ENCODE measurements at places on chromosomes 16 and 17. TPM values are rescaled to one million over a fixed set of nuclear protein-coding genes. Genes with fewer than 3 reads are reported as not detected.

DNA sequence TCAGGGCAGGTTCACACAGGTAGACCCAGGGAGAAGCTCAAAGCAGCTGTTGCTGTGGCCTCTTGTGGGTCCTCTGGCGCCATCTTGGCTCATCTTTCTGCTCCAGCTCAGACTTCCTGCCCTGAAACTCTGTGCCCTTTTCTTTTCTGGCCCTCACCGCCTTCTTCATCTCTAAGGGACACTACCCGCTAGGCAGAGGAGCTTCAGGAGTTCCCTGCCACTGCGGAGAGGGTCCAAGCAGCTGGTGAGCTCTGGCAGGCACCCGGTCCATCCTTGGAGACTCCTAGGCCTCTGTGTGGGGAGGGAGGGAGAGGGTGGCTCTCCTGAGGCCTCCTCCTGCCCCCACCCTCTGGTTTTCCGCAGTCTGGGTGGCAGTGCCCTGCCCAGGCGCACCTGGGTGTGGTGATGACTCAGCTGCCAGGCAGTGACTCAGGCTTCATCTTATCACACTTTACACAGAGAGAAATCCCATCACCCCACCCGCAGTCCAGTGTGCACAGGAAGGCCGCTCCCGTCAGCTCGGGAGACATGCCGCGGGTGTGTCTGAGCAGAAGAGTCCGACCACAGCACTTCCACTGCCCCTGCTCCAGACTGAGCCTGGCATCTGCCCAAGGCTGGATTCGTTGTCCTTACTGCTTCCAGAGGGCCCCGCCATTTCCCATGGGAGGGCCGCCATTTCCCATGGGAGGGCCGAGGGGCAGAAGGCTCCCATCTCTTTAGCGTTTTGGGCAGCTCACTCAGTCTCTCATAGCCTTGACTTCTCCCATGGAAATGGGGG is 7.3 kb downstream of the NT5C start:
- peak; percentile 78 for DNase-seq
- H3K4me3 ChIP-seq, result no peak overlapping the region
- H3K4me1 ChIP-seq, result no peaks in the 10 kb centered on the region
- H3K36me3 ChIP-seq, result peaks cover 3% of the 10 kb centered on the region
- peak overlapping the region; percentile 60 for H3K27ac ChIP-seq
- H3K27me3 ChIP-seq, result no peaks in the 10 kb centered on the region

GALR2 gene
- not detected for total RNA-seq

- no peak for DNase-seq
- H3K36me3 ChIP-seq, result no peaks in the 10 kb centered on the region
- peaks cover 6% of the 10 kb centered on the region for H3K27me3 ChIP-seq
- H3K4me3 ChIP-seq, result no peak overlapping the region
- H3K27ac ChIP-seq, result no peak overlapping the region
Observed at GRCh38 chr17:79401704-79402674, 208.9 kb downstream of the RBFOX3 start.

- no peaks in the 10 kb centered on the region for H3K27me3 ChIP-seq
- H3K27ac ChIP-seq, result no peak overlapping the region
- H3K4me3 ChIP-seq, result no peak overlapping the region
- H3K4me1 ChIP-seq, result no peaks in the 10 kb centered on the region
Observed at GRCh38 chr17:32523827-32524552, 37.2 kb downstream of the CDK5R1 start.

KRTAP4-16 gene
- total RNA-seq, result not detected

DNA sequence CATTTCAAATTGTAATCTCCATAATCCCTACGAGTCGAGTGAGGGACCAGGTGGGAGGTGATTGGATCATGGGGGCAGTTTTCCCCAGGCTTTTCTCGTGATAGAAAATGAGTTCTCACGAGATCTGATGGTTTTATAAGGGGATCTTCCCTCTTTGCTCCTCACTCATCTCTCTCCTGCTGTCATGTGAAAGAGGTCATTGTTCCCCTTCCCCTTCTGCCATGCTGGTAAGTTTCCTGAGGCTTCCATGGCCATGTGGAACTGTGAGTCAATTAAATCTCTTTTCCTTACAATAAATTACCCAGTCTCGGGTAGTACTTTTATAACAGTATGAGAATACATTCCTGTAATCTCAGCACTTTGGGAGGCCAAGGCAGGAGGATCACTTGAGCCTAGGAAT is 76.7 kb upstream of the MARCHF10 start:
- no peak overlapping the region for H3K4me3 ChIP-seq
- DNase-seq, result peak; percentile 26
- H3K27me3 ChIP-seq, result no peaks in the 10 kb centered on the region
- H3K27ac ChIP-seq, result no peak overlapping the region

DNA sequence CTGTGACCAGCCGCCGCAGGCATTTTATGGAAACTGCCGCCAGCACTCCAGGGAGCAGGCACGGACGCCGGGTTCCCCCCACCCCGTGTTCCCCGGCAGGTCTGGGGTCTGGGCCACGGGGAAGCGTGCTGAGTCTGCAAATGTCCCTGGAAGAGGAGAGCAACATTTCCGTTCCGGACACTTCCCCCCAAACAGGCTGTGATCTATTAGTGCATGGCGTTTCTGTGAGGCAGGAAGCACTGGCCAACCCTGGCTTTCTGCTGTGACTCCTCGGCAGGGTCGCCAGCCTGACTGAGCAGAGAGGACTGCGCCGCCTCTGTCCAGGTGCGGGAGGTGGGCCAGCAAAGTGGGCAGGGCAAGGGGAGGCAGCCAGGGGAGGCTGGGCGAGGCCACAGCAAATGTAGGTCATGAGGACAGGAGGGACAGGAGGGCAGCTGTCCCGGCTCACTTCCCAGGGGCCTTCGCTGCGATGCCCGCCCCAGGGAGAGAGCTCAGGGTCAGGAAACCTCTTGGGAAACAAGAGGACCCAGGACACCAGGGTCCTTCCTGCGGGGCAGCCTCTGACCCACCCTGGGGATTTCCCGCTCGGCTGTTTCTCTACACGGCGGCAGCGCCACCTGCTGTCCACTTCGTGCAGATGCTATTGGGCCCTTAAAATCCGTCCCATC is 9.5 kb downstream of the FOXF1 start:
- no peak for DNase-seq
- peaks cover 32% of the 10 kb centered on the region for H3K27me3 ChIP-seq
- no peaks in the 10 kb centered on the region for H3K36me3 ChIP-seq
- H3K4me3 ChIP-seq, result no peak overlapping the region
- no peak overlapping the region for H3K27ac ChIP-seq

- H3K36me3 ChIP-seq, result no peaks in the 10 kb centered on the region
- H3K27me3 ChIP-seq, result no peaks in the 10 kb centered on the region
- H3K4me1 ChIP-seq, result no peaks in the 10 kb centered on the region
- H3K4me3 ChIP-seq, result no peak overlapping the region
- no peak overlapping the region for H3K27ac ChIP-seq
Observed at GRCh38 chr17:15154618-15155017, 110.5 kb downstream of the PMP22 start.

DNA sequence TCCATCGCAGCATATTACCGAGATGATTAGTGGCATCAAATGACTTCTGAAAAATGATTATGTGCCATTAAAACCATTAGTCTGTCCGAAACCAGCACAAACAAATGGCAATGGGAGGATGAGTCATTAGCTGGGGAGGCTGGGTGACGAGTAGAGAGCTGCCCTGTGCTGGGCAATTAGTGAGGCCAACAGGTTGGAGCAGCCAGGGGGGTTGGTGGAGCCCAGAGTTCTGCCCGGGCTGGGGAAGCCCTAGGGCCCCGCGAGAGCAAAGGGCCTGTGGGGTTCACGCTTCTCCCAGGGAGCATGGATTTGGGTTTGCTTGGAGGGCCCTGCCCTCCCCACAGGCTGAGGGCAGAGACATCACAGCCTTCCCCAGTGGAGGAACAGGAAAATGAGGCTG is 152.1 kb upstream of the RPL38 start:
- H3K4me1 ChIP-seq, result no peaks in the 10 kb centered on the region
- H3K36me3 ChIP-seq, result no peaks in the 10 kb centered on the region
- no peak overlapping the region for H3K27ac ChIP-seq
- no peak overlapping the region for H3K4me3 ChIP-seq

PALB2 gene
- 4.7 TPM for total RNA-seq

- no peak for DNase-seq
- H3K36me3 ChIP-seq, result no peaks in the 10 kb centered on the region
- H3K27ac ChIP-seq, result peak overlapping the region; percentile 27
- H3K27me3 ChIP-seq, result no peaks in the 10 kb centered on the region
Observed at GRCh38 chr16:10871157-10871991, 5.6 kb upstream of the CIITA start.

GRCh38 chr17:42284566-42284965 is 3.7 kb upstream of the STAT5A start:
- peaks cover 32% of the 10 kb centered on the region for H3K4me1 ChIP-seq
- peak; percentile 44 for DNase-seq
- H3K27me3 ChIP-seq, result no peaks in the 10 kb centered on the region
- no peak overlapping the region for H3K27ac ChIP-seq

DNA sequence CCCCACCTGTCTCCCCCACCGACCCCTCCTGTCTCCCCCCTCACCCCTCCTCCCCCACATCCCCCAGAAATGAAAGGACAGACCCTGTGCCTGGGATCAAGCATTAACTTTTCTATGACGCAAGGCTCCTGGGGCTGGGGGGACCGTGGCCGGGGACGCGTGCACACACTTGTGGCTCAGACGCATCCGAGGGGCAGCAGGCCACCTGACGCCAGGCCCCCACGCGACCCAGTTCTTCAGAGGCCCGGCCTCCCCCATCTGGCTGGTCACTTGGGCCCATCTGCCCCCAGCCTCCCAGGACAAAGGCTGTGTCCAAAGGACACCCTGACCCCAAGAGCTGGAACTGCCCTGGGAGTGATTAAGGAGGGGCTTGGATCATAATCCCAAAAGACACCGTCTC is 14.0 kb upstream of the PVALEF start:
- H3K4me1 ChIP-seq, result no peaks in the 10 kb centered on the region
- H3K27ac ChIP-seq, result no peak overlapping the region
- H3K27me3 ChIP-seq, result no peaks in the 10 kb centered on the region
- no peaks in the 10 kb centered on the region for H3K36me3 ChIP-seq
- DNase-seq, result no peak

MT1H gene
- total RNA-seq, result not detected

GRCh38 chr16:86198206-86199118 is 299.5 kb downstream of the IRF8 start:
- H3K27ac ChIP-seq, result no peak overlapping the region
- no peak for DNase-seq
- no peaks in the 10 kb centered on the region for H3K36me3 ChIP-seq
- no peaks in the 10 kb centered on the region for H3K27me3 ChIP-seq
- no peaks in the 10 kb centered on the region for H3K4me1 ChIP-seq
- H3K4me3 ChIP-seq, result no peak overlapping the region

DNA sequence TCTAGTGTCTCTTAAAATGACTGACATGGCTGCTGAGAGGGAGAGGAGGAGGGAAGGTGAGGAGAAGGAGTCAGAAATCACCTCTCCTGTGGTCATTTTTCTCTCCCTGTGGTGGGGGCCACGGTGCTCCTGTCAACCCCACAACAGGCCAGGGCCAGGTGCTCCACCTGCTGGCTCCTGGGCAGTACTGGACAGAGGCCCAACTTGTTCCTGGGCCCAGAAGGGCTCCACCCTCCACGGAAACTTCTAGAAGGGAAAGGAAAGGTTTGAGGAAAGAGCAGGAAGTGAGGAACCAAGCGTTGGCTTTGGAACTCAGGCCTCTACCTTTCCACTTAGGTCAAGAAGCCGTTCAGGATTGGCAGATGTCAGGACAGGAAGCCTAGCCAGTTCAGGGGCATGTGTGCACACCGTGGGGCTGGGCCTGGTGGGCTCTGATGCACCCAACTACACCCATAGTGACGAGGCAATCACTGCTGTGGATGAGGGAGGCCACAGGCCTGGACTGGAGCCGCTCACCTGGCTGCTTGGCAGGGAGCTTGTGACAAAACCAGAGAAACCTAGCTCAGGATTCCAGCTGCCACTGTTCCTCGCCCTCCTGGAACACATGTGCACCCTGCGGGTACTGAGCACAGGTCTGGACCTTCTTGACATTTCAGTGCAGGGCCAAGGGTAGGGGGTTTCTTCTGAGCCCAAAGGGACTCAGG is 36.1 kb downstream of the WNT3 start:
- no peak for DNase-seq
- no peak overlapping the region for H3K27ac ChIP-seq
- no peaks in the 10 kb centered on the region for H3K4me1 ChIP-seq
- H3K27me3 ChIP-seq, result no peaks in the 10 kb centered on the region
- H3K4me3 ChIP-seq, result no peak overlapping the region

DNA sequence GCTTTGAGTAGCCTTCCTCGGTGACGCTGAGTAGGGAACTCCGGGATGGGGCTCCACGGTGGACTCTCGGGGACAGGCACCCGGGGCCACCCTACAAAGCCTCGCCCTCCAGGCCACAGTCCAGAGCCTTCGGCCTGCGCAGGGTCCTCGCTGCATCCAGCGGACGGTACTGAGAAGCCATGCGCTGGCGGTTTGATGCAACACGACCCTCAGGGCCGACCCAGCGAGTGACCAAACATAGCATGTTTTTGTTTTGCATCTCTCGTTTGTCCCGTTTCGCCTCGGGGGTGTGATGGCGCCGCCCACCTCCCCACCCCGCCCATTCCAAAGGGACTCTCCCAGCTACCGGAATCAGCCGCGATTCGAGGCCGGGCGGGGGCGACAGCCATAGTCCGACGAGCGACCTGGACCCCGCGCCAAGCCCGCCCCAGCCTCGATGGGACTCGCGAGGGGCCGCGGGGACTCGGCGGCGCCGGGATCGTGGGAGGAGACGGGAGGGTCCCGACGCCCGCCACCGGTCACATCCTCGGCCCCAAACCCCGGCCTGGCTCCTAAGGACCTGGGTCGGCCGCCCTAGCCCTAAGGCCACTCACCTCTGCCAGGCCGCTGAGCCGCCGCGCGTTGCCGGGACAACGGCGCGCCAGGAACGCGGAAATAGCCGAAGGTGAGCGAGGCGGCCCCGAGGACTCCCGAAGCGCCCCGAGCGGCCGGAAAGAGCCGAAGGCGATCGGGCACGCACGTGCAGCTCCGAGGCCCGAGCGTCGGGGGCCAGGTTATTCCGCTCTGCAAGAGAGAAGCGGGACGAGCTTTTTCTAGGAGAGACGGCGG is 1.6 kb downstream of the IFT140 start:
- peak; percentile 90 for DNase-seq
- peak overlapping the region; percentile 79 for H3K4me3 ChIP-seq
- H3K36me3 ChIP-seq, result no peaks in the 10 kb centered on the region
- peaks cover 42% of the 10 kb centered on the region for H3K4me1 ChIP-seq
- H3K27ac ChIP-seq, result peak overlapping the region; percentile 70
- H3K27me3 ChIP-seq, result no peaks in the 10 kb centered on the region

- H3K4me3 ChIP-seq, result no peak overlapping the region
- no peak overlapping the region for H3K27ac ChIP-seq
- no peaks in the 10 kb centered on the region for H3K36me3 ChIP-seq
- no peaks in the 10 kb centered on the region for H3K4me1 ChIP-seq
- no peak for DNase-seq
Observed at GRCh38 chr16:86789621-86790051, 211.3 kb downstream of the FOXL1 start.

GRCh38 chr17:48002266-48002915 is 31.5 kb downstream of the CDK5RAP3 start:
- H3K27ac ChIP-seq, result peak overlapping the region; percentile 13
- DNase-seq, result no peak
- no peaks in the 10 kb centered on the region for H3K27me3 ChIP-seq
- H3K4me3 ChIP-seq, result no peak overlapping the region
- no peaks in the 10 kb centered on the region for H3K36me3 ChIP-seq
